AG04449 (cell line): ENCODE measurements at places on chromosomes 5 and 9.

- peak; percentile 58 for DNase-seq
These were observed 26.4 kb upstream of the CARNMT1 start for GRCh38 chr9:75054368-75055001.

- no peak for DNase-seq
These were observed 193.2 kb downstream of the GADD45G start for GRCh38 chr9:89797937-89798455.

DNA sequence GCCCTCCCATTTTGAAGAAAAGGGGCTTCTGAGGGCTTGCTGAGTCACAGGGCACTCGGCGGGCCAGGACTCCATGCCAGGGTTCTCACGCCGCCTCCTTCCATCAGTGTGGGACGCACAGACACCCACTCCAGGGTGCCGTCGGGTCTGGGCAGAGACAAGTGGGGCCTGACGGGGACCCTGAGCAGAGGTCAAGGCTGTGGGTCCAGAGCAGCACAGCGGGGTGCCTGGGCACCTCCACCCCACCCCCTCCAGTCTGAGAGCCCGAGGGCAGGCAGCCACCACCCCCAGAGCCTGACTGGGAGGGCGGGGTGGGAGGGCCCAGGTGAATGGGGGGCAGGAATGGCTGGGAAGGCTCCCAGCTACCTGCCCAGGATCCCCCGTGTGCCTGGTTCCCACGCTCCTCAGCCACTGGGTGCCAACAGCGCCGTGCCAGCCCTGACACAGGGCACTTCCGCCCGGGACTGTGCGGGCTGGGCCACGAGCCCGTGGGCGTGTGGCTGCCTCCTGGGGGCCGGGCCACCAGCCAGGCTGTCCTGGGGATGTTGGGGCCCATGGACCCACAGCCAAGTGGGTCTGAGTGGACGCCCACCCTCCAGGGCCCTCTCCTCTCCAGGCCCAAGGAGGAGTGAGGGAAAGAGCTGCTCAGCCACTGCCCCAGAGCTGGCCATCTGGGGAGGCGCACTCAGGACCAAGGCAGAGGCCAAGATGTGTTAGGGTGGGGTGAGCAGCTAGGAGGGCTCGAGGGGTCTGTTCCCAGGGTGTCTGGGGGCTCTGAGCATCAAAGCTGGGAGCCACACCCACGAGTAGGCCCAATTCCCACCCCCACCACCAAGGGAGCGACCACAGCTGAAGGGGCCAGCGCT is 10.1 kb upstream of the NRARP start:
- no peak for DNase-seq

GRCh38 chr5:56369361-56369811 is 136.3 kb upstream of the ANKRD55 start:
- DNase-seq: no peak

- no peak for DNase-seq
These were observed 18.4 kb upstream of the QSOX2 start for GRCh38 chr9:136264031-136264430.

- DNase-seq: no peak
These were observed 338.1 kb upstream of the ATP10B start for GRCh38 chr5:161190086-161190485.

GRCh38 chr9:129776566-129776937 is 23.7 kb upstream of the PTGES start:
- no peak for DNase-seq

GRCh38 chr9:135810806-135811575 is 96.4 kb downstream of the CAMSAP1 start:
- no peak for DNase-seq
